Hematopoietic multipotent progenitor cell treated with erythropoietin and hydrocortisone succinate and interleukin-3 and kit ligand, for 8 days (in vitro differentiated cells): ENCODE measurements at places on chromosomes 2 and 18.
A peak's percentile ranks its signal among the peaks of the same experiment; 100 is the strongest.

- no peak for DNase-seq
Observed at GRCh38 chr2:20425371-20425881, 21.4 kb upstream of the RHOB start.

GRCh38 chr18:73707035-73707434 lies 440.6 kb downstream of the FBXO15 start:
- no peak for DNase-seq

DNA sequence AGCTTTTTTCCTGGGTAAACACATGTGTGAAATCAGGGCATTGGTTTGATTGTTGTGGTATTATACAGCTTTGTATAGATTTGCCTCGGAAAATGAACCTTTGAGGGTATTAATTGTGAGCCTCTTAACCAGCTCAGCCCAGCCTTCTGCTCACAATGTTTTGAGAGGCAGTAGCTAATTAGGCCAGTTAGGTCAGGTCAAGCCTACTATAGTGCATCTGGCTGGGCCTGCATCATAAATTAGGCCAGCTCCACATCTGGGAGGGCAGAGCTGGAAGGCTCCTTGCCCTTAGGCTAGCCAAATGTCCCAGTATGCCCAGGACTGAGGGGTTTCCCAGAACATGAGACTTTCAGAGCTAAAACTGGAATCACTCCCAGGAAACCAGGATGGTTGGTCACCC lies 43.0 kb downstream of the LRATD1 start:
- no peak for DNase-seq

- DNase-seq = no peak
Observed at GRCh38 chr2:235988271-235989015, 179.7 kb downstream of the GBX2 start.

DNA sequence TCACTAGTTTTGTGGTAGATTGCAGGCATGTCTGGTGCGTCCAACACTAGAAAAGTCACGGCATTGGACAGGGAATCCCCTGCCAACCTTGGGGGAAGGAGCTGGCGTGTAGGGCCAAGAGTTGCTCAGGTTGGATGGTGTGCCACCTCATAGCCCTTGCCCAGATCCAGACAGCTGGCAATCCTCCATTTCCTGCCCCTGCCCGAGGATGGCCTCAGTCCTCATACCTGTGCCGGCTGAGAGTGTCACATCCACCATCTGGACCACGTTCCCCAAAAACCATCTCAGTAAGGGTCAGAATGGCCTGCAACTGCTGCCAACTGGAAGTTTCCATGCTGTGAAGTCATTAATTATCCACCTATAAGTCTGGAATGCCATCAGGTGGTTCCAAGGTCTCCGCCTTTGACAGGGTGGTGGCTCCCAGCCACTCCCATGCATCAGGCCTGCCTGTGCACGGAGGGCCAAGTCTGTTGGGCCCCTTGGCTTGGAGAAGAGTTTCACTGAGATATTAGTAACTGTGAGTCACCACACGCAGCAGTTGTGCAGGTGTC lies 55.0 kb downstream of the IMPA2 start:
- DNase-seq = no peak

- peak; percentile 72 for DNase-seq
Observed at GRCh38 chr2:136423516-136423996, 305.6 kb upstream of the CXCR4 start.

DNA sequence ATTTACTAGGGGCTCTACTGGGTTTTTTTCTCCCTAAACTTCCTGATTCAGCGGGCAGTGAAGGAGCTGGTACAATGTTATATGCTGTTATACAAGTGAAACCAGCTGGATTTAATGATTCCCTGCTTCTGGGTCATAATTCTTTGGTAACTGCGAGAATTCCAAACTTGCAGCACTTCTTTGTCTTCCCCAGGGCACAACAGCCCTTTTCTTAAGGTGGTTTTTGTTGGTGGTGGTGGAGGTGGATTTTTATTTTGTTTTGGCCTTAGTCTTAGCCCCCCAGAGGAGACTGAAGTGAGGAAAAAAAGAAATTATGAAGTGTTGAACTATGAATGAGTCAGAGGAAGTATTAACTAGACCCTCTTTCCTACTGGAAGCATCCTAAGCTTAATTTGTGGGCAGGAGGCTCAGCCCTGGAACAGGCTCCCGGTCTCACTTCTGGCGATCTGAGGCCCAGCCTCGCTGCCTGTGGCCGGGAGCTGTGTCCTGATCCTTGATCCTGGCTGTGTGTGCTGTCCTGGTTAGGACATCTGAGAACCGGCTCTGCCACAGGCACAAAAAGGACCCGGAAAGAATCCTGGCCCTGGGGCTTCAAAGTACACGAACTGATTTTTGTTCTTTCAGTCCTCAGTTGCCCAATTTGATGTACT lies 141.9 kb downstream of the LYPD6B start:
- DNase-seq = no peak

DNA sequence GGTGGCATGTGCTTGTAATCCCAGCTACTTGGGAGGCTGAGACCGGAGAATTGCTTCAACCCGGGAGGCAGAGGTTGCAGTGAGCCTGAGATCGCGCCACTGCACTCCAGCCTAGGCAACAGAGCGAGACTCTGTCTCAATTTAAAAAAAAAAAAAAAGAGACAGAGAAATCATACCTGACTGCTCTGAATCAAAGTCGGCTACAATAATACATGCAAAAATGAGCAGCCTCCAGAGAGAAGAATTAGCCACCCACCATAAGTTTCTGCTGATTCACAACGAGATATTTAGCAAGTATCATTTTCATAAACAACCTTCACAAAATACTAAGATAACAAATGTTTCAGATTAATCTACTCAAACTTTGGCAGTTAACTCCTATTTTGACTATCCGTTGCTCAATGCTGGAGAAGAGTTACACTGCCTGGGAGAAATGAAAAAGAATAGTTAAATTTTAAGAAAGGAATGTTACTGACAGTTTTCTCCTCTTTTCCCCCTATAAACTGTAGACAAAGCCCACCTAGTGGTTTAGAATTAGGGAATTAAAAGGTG lies 1.5 kb downstream of the OSBPL1A start:
- peak; percentile 17 for DNase-seq

- peak; percentile 41 for DNase-seq
Observed at GRCh38 chr2:158967731-158968395, 577 bp upstream of the TANC1 start.

- DNase-seq = no peak
Observed at GRCh38 chr18:44826418-44827259, 146.0 kb downstream of the SETBP1 start.

GRCh38 chr2:173043897-173044519 lies 31.6 kb upstream of the MAP3K20 start:
- no peak for DNase-seq

DNA sequence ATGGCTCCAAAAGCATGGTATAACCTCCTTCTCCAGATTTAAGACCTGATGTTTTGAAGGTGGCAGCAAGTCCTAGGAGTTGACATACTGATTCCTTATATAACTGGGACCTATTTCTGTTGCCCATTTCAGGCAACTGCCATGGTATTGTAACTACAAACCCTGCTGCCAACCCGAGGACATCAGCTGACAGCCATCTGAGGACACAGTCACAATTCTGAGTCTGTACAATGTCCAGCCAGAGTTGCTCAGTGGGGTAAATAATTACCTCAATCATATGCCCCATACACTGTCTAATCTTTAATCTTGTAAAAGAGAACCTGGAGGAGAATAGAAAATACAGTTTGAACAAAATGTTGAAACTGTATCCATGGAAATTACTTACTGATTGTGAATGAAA lies 8.7 kb upstream of the GAREM2 start:
- DNase-seq = no peak

GRCh38 chr2:64491426-64491825 lies 32.7 kb upstream of the AFTPH start:
- DNase-seq = no peak

GRCh38 chr2:118826093-118826492 lies 21.4 kb downstream of the EN1 start:
- no peak for DNase-seq
